Hepatocyte (in vitro differentiated cells): ENCODE measurements at places on chromosomes 2 and 18.
A peak's percentile ranks its signal among the peaks of the same experiment; 100 is the strongest.

DNA sequence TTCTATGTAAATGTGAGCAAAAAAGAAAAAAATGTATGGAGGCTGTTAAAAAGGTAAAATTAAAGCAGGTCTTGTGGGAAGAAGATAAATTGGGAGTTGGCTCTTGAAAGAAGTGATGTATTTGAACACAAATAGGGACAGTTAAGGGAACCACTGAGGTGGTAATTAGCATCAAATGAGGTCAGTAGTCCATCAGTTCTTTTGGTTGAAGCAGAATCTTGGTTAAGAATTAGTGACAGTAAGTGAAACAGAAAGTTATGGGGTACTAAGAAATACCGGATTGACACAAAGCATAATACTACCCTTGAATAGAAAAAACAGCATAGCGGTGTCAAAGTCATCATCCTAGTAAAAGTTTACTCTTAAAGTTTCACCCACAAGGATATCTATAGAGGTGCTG lies 352.6 kb upstream of the VRK2 start:
- DNase-seq, result no peak

- no peak for DNase-seq
Observed at GRCh38 chr2:14690926-14691325, 58.4 kb downstream of the LRATD1 start.

DNA sequence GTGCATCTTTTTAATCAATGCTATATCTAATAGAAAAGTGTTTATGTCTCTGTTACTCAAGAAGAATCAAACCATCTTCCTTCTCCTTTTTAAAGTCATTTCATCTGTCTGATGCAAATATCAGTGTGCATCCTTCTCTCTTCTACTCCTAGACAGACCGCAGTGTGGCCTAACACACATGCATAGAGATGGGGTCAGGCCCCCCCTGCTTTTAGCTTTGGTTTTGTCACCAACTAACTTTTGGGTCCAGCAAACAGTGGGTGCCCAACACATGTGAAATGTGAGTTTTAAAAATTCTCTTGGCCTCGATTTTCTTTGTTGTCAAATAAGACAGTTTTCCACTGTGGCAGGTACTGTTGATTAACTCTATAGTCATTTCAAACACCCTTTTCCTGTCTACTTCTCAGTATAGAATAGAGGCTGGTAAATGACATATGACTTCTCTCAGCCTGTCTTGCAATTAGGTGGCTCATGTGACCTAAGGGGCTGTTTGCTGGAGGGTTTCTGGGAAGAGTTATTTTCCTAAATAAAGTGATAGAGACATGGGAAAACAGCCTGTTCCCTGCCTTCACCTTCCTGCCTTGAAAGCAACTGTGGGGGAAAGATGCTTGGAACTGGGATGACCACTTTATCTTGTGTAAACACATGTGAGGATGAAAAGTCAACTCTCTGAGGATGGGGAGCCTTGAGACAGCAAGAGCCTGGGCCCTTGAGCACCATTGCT lies 65.7 kb upstream of the DARS1 start:
- no peak for DNase-seq

DNA sequence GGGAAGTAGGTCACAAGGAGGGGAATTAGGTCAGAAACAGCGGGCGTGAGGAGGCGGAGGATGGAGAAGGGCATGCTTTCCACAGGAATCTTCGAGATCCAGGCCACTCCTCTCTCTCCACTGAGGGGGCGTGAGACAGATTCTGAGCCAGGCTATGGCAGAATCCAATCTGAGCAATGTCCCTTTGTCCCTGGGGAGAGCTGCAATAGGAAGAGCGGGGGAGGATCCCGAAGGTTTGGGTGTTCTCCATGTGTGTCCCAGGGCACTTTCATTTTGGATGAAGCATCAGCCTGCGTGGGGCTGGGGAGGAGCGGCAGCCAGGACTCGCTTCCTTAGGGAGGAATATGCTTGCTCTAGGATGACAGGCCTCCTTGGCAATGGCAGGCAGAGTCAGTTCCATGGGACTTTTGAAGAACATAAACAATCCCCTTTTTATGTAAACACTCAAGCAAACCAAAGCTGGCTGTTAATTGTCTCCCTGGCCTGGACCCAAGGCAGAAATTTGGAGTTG lies 84.0 kb downstream of the LIPG start:
- DNase-seq, result no peak

DNA sequence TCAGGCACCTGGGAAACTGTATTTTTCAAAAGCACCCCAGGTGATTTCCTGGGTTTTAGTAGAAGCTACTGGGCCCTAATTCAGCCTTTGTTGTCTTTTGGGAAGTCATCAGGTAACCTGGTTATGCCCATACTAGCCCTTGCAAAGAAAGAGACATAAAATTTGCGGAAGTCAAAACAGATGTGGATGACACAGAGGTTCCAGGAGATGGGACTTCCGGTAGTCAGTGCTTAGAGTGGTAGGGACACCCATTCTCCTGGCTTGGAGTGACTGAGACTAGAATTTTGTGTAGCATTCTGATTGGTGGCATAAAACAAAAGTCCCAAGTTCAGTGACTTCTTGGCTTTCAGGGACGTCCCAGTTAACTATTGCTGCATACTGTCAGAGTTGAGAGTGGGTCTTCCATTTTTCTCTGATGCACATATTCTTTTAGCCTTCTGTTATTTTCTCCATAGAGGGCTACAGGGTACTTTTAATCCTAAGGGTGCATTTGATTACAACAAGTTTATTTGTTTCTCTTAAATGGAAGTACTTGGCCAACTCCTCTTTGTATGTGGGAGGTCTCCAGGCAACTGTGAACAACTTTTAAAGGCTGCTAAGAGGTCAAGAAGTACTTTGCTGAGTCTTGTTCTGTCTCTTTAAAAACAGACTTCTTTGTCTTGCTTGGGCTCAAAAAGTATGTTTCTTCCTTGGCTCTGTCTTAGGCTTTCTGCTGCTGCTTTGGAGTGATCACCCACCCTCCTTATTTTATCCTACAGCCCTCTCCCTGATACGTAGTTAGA lies 8.8 kb downstream of the NAB1 start:
- no peak for DNase-seq

GRCh38 chr2:118855451-118856279 lies 8.2 kb upstream of the EN1 start:
- peak; percentile 90 for DNase-seq

- no peak for DNase-seq
Observed at GRCh38 chr2:233746475-233747282, 13.4 kb upstream of the UGT1A1 start.

DNA sequence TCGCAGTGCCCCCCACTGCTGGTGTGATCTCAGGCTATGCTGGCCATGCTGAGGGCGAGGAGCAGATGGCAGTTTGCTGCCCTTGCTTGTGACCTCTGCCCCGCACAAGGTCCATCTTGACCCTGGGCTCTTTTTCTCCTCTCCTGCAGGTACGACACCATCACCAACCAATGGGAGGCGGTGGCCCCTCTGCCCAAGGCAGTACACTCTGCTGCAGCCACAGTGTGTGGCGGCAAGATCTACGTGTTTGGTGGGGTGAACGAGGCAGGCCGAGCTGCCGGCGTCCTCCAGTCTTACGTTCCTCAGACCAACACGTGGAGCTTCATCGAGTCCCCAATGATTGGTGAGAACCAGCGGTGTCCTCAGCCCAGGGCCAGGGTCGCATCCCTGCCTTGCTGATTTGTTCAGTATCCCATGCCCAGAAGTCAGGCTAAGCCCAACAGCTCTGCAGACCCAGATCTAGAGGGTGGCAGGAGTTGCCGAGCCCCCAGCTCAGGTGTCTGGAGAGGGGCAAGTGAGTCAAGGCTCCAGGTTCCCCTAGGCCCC lies 223.8 kb downstream of the ATAD2B start:
- DNase-seq, result no peak

GRCh38 chr2:24486636-24487205 lies 4.3 kb upstream of the NCOA1 start:
- DNase-seq, result no peak
